ENCODE measurements at places on chromosomes 6 and 20.

GRCh38 chr6:25290306-25291060 is 11.3 kb downstream of the CARMIL1 start:
- DNase-seq, result no peak

GRCh38 chr20:61611401-61612180 is 359.5 kb downstream of the CDH4 start:
- no peak for DNase-seq

DNA sequence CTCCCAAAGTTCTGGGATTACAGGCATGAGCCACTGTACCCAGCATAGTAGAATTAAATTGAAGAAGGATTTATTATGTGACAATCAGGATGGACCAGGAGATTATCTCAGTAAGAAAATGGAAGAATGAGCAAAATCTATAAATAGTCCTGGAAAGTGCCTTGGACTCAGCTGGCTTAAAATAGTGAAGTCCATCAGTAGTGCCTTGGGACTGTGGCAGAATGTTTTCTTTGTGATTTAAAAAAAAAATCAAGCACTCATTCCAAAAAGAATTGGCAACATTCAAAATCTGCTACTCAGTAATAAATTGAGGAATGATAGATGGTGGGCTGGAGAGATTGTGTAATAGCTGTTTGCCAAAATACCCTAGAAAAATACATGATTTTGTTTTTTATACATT is 37.0 kb upstream of the MAS1 start:
- no peak for DNase-seq

- no peak for DNase-seq
Measured at GRCh38 chr20:12581644-12582289, 427.0 kb upstream of the SPTLC3 start.

- no peak for DNase-seq
Measured at GRCh38 chr6:47801984-47802383, 20.2 kb downstream of the OPN5 start.

- no peak for DNase-seq
Measured at GRCh38 chr6:43931201-43931600, 161.2 kb downstream of the VEGFA start.

- DNase-seq, result no peak
Measured at GRCh38 chr6:131758920-131759319, 48.1 kb upstream of the CTAGE9 start.

DNA sequence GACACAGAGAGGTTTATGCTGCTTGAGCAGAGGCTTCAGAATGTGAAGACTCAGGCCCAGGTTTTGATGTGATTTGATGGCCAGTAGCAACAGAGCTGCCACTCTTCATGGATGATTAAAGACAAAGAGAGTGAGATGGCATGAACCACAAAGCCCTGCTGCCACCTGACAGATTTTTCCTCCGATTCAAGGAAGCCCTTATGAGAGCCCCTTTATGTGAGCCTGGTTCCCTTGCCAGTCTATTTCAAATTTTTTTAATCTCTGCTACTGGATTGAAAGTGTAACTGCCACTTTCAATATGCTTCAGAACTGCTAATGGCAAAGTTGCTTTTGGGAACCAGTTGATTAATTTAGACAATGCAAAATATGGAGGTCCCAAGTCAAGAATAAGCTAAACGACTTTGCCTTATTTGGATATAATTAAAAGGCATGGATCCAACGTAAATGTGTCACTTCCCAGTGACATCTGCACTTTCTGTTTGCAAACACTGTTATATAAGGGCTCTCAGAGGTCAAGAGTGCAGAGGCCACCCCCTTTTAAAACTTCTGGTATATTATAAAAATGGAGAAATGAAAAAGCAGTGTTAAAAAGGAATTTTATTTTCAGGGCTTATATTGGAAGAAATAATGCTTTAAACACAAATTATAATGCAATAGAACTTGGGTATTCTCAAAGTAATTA is 238.9 kb upstream of the FLRT3 start:
- DNase-seq, result no peak

GRCh38 chr20:57266291-57267157 is at the start of gene BMP7:
Gene BMP7, minus strand, starts transcription at chr20:57266641. Its CDS starts 519 bp downstream, at chr20:57266122.
- no peak for DNase-seq

GRCh38 chr20:5172167-5172601 is 45.4 kb downstream of the CDS2 start:
- DNase-seq, result no peak

GRCh38 chr6:23027281-23027680 is 457.9 kb downstream of the HDGFL1 start:
- DNase-seq, result no peak

DNA sequence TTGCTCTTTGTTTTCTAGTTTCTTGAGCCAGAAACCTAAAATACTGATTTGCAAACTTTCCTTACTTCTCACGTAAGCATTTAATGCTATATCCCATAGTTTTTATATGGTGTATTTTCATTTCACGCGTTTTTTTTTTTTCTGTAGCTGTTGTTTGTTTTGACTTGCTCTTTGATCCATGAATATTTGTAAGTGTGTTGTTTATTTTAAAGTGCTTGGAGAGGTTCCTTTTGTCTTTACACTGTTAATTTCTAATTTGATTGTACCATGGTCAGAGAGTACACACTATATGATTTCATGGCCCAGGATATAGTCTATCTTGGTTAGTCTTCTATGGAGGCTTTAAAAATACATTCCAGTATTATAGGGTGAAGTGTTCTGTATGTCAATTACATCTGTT is 84.8 kb upstream of the RNF217 start:
- no peak for DNase-seq

DNA sequence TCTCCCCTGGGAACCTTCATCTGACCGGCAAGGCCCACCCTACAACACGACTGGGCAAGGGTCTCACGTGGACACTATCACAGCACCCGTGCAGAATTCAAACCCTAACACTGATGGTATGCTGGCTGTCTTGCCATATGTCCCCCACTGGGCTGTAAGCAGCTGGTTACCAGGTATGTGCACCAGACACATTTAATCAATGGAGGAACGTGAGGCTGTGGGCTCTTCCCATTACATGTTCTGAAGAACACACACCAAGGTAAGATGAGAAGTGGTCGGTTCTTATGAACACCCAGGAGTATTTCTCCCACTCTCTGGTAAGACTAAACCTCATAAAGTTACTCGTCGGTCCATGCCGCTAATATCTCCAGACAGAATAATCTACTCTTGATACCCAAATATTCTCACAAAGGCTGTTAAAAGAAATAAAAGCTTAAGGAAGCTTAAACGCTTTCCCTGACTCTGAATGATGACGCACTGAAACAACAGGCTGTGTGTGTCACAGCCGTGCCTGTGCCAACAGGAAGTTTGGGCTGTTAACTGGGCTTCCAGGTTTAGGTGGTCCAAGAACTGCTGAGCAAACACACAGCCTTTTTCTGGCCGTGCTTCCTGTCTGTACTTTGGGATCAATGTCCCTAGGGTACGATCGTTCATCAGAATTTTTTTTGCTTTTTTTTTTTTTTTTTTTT is 75.3 kb downstream of the SLC23A2 start:
- peak; percentile 27 for DNase-seq

GRCh38 chr6:118761645-118762044 is 110.3 kb upstream of the CEP85L start:
- DNase-seq, result no peak

- no peak for DNase-seq
Measured at GRCh38 chr6:16196984-16197546, 41.3 kb upstream of the GMPR start.

DNA sequence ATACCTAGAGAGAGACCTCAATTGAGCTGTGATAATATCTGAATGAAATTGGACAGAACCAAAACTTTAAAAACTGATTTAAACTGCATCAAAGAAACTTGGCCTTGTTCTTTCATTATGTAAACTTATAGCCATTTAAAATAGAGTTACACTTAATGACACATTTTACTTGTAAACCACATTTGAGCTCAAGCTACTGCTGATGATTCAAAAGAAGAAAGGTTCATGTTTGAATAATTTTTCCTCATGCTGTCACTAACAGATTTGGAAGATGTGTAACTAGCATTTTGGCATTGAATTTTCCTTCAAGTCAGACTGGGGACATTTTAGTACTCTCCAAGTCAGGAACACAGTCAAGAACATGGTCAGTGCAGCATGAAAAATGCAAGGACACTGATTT is 26.9 kb downstream of the POPDC3 start:
- no peak for DNase-seq

DNA sequence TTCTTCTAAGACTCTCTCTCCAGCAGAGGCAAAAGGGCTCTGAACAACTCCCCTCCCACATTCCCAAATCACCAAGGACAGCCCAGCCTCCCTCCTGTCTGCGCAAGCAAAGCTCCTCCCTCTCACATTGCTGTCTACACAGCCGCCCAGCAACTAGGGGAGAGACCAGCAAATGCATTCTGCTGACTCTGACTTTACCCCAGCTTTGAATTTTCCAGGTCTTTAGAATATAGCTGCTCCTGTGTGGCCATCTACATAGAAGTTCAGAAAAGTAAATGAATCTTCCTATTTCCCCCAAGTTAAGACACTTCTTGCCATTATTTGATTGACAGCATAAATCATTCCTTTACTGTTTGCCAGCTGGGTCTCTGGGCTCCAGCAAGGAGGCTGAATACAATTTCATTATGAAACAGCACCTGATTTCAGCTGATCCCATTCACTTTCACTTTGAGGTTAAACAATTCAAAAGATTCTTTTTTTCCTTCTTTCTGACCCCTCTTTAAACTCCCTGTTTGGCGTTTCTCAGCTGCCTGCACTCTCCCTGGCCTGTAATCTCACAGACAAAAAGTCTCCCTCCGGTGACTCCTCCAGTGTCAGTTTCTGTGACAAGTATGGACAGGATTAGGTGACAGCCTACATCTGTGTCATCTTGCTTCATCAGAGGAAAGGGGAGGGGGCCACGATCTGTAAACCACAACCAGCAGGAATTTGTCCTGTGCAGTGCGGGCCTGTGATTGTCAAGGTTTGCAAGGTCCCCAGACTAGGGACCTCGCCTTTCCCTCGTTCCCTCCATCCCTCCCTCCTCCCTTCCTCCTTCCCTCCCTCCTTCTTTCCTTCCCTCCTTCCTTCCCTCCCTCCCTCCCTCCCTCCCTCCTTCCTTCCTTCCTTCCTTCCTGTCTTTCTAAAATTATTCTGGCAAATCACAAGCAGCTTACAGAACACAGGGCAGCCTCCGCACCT is 205.6 kb upstream of the RIN2 start:
- no peak for DNase-seq

DNA sequence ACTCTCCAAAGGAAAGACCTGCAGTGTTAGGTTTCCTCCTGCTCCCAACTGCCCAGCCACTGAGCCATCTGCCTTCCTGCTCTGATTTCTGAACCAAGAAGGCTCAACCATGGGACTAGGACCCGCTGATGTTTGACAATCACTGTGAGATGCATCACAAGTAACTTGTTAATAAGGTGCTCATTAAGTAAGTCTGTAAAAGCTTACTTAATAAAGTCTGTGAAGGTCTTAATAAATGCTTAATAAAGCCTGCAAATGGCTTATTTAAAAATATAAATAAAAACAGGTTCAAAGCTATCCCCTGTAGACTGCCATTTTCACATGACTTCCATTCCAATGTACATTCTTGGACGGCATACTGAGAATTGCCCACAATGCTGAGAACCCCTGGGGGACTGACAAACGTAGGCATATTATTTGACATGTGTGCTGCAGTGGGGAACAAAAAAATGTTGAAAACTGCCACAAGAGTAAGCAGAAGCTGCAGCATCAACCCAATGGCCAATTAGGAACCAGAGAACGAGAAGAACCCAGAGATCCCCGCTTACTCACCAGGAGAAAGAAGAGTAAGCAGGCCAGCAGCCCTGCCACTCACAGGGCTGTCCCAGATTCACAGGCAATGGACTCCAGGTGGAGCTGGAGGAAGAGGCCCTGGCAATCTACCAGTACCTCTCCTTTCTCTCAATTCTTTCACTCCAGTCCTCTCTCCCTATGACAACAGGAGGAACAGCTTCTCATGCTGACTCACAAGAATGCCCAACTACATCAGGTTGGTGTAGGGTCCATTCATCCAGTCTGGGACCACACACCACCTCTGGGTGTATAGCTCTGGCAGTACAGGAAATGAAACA is 19.5 kb downstream of the KIF13A start:
- peak; percentile 24 for DNase-seq

GRCh38 chr6:50102676-50103075 is 52.9 kb upstream of the DEFB112 start:
- no peak for DNase-seq

- no peak for DNase-seq
Measured at GRCh38 chr6:26198722-26199056, 111.5 kb downstream of the HFE start.

DNA sequence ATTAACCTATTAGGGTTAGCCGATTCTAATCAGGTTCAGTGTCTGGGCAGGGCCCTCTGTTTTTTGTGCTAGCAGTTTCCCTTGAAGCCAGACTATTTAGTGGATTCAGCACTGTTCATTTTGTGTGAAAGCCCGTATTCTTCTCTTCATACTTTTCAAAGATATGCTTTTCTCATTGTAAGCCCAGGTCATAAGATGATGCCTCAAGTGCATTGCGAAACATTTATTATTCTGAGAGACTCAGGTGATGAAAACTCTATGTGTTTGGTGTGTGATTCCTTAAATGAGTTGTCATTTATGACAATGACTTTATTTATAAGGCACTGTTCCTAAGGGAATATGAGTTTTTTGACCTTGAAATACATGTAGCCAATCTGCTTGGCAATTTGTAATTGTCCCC is 851.0 kb upstream of the FLRT3 start:
- no peak for DNase-seq

DNA sequence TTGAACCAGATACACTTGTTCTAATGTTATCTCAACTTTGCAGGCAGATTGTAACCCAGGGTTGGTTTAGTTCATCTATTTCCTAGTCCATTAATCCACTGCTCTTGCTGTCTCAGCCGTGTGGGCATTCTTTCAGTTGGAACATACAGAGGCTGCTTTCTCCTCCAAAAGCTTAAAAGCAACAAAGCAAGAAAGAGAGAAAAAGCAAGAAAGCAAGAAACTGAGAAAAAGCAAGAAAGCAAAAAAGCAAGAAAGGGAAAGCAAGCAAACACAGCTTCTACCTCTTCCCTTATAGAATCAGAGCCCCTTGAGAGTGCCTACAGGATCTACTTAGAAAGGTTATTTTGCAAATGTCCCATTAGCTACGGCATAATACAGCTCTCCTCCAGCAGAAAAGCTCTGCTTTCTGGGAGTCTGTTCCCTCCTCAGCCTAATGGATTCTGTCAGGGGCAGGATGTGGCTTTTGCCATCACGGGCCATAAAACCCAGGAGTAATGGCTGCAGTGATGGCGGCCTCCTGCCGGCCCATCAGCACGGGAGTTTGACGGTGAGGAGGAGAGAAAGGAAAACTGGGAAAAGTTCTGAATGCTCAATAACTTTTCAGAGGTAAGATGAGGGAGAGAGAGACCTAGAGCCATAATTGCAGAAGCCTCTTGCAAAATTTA is 156.8 kb upstream of the JARID2 start:
- DNase-seq, result no peak

DNA sequence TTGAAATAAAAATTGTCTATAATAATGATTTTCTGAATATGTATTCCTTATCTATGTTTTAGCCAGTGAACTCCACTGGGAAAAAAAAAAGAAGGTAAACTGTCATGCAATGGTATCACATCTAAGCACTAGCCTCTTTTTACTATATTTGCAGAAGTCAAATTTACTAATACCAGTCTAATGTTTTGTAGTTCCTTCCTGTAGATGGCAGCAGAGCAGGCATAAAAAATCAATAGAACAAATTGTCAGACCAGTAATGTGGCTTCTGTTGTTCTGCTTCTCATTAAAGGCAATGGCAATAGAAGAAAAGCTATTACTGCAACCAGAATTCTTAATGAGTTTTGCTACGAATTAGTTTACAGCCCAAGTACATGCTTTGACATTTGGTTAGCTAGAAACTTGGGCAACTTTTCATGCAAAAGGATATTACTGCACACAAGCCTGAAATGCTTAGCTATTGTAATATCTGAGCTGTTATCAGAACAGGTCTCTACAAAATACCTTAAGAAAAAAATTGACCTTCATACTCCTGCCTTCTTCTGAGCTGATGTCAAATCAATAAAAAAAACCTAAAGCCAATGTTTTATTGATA is 476.9 kb downstream of the KHDRBS2 start:
- DNase-seq, result no peak
